Stimulated activated CD8-positive, alpha-beta memory T cell treated with anti-CD3 and anti-CD28 coated beads, Interleukin-15, amount 100 ng/mL, for 48 hours (primary cell): ENCODE measurements at places on chromosomes 16 and 17.

- no peak for DNase-seq
Observed at GRCh38 chr16:11501632-11502031, 85.1 kb downstream of the LITAF start.

DNA sequence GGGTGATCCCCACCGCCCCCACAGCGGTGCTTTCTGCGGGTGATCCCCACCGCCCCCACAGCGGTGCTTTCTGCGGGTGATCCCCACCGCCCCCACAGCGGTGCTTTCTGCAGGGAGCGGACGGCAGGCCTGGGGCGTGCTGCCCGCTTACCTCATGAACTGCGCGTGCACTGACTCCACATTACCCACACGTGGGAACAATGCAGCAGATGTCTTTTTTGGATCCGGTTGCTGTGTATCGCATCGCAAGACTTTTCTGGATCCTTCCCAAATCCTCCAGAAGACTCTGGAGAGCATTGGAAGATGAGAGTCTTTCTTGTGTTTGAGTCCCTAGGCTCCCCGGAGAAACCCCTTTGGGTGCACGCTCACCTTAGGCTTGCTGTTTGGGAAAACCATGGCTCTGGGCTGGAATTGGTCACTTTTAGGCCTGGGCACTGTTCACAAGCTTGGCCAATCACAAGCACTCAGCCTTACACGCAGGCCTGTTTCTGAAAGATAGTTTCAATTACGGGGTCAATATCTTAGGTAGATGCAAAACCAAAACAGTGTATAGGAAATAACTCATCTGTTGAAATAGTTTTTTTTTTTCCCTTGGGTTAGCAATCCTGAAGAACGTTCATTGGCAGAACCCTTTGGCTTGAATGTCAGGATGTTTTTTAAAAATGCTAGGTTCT lies 201.8 kb downstream of the RPTOR start:
- peak; percentile 17 for DNase-seq

DNA sequence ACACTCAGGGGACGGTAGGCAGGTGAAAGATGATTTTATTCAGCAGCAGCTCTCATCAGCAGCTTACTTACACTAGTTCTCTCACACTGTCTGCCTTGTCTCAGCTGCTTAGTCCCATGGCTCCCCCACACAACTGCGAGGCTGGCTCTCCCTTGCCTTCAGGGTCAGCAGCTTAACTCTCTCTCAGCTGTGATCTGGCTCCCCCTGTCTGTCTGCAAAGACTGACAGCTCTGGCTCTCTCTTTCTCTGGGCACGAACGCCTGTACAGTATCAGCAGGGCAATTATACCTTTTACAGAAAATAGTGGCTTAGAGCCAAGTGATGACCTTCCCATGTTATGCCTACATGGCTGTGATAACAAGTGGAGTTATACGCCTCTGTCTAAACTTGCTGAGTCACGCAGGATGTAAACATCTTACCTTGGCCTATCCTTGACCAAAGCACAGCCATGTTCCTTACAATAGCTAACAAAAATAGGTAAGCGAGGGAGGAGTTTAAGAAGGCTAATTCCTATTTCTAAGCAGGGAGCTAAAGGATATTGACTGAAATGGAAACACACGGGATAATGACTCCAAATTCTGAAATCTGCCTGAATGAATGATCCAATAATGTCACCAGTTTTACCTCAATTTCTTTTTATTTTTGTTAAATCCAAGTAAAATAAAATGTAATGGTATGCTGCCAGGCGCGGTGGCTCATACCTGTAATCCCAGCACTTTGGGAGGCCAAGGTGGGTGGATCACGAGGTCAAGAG lies 1.1 kb upstream of the NDUFAB1 start:
- no peak for DNase-seq

GRCh38 chr16:6932871-6933385 lies 399.7 kb upstream of the RBFOX1 start:
- no peak for DNase-seq

DNA sequence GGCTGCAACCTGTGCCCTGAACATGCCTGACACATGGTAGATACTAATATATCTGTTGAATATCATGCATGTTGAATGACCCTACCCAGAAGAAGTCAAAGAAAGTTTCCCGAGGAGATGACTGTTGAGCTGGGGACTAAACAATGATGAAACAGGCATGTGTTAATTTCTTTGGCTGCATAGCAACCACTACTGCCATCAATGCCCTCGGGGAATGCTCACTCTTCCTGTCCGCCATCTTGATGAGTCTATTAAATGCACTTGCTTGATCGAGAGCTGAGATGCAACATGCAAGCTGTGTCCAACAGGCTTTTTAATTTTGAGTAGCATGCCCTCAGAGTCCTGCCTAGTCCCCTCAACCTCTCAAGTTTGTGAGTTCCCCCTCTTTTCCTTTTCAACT lies 31.3 kb downstream of the GRIN2A start:
- DNase-seq: no peak

DNA sequence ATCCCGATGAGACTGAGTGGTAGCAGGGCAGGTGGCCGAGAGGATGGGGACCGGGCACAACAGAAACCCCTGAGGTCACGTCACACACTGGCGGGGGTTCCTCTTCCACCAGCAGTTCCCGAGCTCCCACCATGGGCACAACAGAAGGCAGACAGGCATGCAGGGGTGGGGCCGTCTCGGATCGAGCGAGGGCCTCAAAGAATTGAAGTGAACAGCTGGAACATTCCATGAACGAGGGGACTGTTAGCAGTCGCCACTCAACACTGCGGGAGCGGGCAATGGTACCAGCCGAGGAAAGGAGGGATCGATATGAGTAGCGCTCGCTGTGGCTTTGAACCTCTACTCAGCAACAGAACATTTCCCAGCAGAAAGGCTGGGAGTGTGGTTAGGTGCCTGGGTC lies 5.3 kb downstream of the CEP131 start:
- no peak for DNase-seq
